Sigmoid colon (tissue), 7 donors: ENCODE measurements at places on chromosomes 11 and 22. TPM values are rescaled to one million over a fixed set of nuclear protein-coding genes. Genes with fewer than 3 reads are reported as not detected.

C11orf91 gene
- polyA plus RNA-seq = not detected

CTSW gene
- 2.3 TPM for polyA plus RNA-seq

GGTLC2 gene
- not detected for polyA plus RNA-seq

- H3K4me1 ChIP-seq = no peaks in the 10 kb centered on the region
- H3K36me3 ChIP-seq = no peaks in the 10 kb centered on the region
- DNase-seq = peak; percentile 66
- no peak overlapping the region for H3K4me3 ChIP-seq
Measured at GRCh38 chr11:18115360-18116127, 9.7 kb upstream of the SAAL1 start.

SCGB1A1 gene
- not detected for polyA plus RNA-seq

CDKN1C gene
- polyA plus RNA-seq = 14.4 TPM

PLEKHB1 gene
- 21.6 TPM for polyA plus RNA-seq

GRCh38 chr11:65425105-65425970, 2.7 kb downstream of the NEAT1 start:
- H3K36me3 ChIP-seq = peaks cover 8% of the 10 kb centered on the region
- H3K4me1 ChIP-seq = no peaks in the 10 kb centered on the region
- peak; percentile 76 for DNase-seq
- H3K27me3 ChIP-seq = no peaks in the 10 kb centered on the region
- H3K27ac ChIP-seq = peak overlapping the region; percentile 97

DNA sequence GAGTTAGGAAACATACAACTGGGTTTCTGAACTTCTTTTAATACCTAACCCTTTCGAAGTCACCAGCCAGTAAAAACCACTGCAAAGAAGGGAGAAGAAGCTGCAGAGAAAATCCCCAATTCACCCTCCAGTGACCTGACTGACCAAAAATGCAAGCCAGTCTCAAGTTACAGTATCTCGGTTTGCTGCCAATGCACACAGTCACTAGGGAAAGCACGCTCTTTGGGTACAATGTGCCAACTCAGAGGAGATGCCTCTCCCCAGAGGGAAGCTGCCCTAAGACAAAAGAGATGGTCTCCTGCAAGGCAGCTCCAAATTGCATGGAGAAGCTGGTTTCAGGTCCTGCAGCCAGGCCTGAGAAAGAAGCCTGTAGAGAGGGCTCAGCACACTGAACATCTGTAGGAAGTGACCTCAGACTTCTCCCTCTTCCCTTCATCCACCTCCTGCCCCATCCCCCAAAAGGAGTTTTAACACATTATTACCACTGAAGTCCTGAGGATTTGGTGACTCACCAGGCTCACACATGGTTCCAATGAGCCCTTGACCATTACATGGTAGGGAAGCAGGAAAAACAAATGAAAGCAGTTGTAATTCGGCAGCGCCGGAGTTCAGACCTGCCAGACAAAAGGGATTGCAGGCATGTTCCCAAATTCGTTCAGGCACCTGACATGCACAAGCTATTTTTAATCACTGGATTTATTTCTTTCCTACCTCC, 90.1 kb downstream of the ETS1 start:
- H3K27me3 ChIP-seq = no peaks in the 10 kb centered on the region
- H3K4me1 ChIP-seq = peaks cover 70% of the 10 kb centered on the region
- H3K27ac ChIP-seq = peak overlapping the region; percentile 87

DNA sequence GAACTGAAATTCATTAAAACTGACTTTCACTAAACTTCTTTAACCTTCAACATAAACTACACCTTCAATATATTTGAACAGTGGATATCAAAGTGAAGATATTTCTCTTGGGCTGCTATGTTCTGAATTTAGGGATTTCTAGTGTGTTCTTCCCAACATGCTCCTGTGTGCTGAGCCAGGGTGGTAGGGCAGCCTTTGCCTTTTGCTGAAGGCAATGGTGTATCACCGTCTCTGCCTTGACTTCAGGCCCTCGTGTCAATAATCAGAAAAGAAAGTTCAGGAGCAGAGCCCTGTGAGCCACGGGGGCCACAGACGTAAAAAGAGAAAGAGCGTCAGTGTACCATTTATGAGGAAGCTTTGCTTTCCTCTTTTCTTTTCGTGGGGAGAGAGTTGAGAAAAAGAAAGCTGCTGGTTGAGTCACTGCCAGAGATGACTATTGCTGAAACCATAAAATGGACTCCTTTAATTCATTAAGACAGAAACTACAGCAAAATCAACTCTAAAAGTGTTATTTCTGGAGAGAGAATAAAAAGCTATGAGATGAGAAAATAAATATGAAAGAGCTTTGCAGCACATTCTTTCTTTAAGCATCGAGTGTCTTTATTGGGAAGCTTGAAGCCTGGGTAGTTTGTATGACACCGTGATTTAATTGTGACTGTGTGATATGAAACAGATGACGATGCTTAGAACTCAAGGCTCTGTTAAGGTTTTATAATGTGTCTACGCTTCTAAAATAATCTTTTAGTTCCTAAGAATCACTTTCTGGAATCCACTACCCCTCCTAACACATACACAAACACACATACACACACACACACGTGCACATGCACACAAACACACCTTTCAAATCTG, 271.8 kb upstream of the MTNR1B start:
- H3K4me1 ChIP-seq = peaks cover 9% of the 10 kb centered on the region
- no peaks in the 10 kb centered on the region for H3K27me3 ChIP-seq
- H3K36me3 ChIP-seq = no peaks in the 10 kb centered on the region
- H3K27ac ChIP-seq = peak overlapping the region; percentile 64
- peak overlapping the region; percentile 37 for H3K4me3 ChIP-seq
- DNase-seq = no peak

KRTAP5-5 gene
- polyA plus RNA-seq = 0.28 TPM

DNA sequence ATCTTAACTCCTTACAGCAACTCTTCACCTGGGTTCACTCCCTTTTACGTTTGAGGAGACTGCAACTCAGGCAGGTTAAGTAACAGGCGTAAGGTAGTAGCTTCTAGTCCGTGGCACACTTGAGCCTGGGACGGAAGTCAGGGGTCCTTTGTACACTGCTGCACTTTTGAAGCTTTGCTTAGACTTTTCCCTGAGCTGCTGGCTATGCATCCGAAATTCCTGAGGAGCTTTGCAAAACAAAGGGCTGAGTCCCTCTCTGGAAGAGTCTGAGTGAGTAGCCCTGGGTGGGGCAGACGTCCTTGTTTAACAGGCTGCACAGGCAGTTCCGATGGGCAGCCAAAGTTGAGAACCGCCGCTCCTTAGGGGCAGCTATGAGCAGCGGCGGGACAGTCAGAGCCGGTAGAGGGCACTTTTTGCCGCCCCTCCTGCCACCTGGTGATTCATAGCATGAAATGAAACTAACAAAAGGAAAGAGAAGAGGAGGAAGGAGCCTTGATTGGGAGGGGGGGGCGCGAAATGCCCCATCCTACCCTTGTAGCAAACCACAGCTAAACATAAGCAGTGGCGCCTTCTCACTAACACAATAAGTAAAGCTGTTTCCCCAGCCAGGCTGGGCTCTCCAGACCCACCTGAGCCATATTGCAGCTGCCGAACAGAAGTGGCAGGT, 1.4 kb downstream of the TMEM109 start:
- peak; percentile 75 for DNase-seq
- H3K4me3 ChIP-seq = peak overlapping the region; percentile 84
- peaks cover 49% of the 10 kb centered on the region for H3K4me1 ChIP-seq
- H3K27me3 ChIP-seq = no peaks in the 10 kb centered on the region

EMID1 gene
- 3.2 TPM for polyA plus RNA-seq

GLB1L3 gene
- polyA plus RNA-seq = not detected

DNA sequence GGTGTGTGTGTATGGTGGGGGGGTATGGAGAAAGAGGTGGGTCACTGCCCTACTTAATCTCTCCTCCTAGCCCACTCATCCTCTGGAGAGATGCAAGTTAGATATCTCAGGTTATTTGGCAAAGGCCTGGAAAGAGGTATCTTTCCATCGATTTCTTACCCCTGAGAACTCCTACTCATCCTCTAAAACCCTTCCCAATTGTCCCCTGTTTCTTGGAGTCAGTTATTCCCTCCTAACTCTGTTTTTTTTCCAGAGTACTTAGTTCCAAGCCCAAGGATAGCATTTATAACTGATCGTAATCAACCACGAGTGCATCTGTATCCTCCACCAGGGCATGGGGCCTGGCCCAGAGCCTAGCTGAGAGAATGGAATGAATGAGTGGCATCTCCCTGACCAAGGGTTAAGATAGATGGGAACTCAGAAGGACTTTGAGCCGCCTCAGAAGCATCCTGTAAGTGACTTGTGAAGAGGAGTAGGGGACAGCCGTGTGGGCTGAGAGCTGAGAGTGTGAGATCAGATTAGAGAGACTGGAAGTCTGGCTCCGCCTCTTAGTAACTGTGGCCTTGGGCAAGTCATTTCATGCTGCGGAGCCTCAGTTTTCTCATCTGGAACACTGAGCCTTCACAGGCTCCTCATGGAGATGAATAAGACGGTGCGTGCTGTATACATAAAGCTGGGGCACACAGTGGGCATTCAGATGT, 16.2 kb downstream of the CD6 start:
- H3K27ac ChIP-seq = no peak overlapping the region
- no peak overlapping the region for H3K4me3 ChIP-seq
- no peaks in the 10 kb centered on the region for H3K27me3 ChIP-seq
- no peak for DNase-seq
- H3K4me1 ChIP-seq = no peaks in the 10 kb centered on the region
- no peaks in the 10 kb centered on the region for H3K36me3 ChIP-seq

TOLLIP gene
- 41.2 TPM for polyA plus RNA-seq

GRCh38 chr22:22878801-22879674, 8.6 kb upstream of the IGLL5 start:
- H3K36me3 ChIP-seq = no peaks in the 10 kb centered on the region
- H3K27me3 ChIP-seq = no peaks in the 10 kb centered on the region
- no peak for DNase-seq
- H3K4me3 ChIP-seq = no peak overlapping the region
- H3K4me1 ChIP-seq = no peaks in the 10 kb centered on the region

APOL4 gene
- 4.8 TPM for polyA plus RNA-seq
